Activated gamma-delta T cell treated with anti-CD3 and anti-CD28 coated beads, Interleukin-2, amount 50 U/mL, for 16 hours (primary cell): ENCODE measurements at places on chromosomes 2 and 18.

DNA sequence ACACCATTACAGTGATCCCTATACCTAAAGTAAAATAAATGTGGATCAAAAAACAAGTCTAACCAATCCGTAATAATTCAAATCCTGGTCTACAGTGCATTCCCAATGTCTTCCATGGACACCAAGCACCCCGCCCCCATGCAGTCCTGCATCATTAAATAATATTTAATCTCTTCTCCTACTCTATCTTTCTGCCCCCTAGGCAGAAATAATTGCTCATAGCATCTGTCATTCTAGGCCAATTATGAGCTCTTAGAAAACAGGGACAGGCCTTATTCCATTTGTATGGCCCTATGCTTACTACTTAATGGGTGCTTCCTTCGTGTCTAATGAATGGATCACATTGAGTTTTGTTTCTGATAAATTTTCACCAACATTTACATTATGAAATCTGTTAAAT lies 66.4 kb downstream of the PAX3 start:
- DNase-seq = no peak

- DNase-seq = no peak
These were observed 161.3 kb downstream of the HNMT start for GRCh38 chr2:138125306-138126288.

DNA sequence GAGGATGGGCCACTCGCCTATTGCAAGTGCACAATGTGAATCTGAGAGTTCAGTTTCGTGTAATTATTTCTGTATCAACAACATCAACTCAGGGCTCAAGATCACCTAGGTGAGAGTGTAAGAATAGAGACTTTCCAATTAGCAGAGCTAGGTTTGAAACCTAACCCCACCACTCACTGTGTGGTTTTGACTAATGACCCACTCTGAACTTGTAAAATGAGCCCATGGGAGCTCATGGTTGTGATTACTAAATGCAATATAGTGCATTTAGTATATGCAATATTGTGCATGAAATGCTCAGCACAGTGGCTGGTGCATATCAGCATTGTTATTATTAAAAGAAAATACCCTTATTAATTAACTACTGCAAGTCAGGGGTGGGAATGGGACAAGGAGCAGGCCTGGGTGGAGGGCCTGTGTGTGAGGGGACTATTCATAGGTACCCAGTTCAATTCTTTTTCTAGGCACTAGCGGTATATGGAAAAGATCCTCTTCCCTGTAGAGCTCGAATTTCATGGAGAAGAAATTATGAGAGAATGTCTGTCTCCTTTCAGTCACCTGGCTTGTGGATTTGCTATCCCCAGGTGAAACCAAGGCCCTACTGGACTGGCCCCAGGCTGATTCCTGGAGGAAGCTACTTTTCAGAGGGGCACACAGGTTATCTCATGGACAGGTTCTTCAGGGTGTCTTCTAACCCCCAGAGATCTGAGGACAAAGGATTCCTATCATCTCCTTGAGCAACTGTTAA lies 169.5 kb downstream of the GFPT1 start:
- no peak for DNase-seq

DNA sequence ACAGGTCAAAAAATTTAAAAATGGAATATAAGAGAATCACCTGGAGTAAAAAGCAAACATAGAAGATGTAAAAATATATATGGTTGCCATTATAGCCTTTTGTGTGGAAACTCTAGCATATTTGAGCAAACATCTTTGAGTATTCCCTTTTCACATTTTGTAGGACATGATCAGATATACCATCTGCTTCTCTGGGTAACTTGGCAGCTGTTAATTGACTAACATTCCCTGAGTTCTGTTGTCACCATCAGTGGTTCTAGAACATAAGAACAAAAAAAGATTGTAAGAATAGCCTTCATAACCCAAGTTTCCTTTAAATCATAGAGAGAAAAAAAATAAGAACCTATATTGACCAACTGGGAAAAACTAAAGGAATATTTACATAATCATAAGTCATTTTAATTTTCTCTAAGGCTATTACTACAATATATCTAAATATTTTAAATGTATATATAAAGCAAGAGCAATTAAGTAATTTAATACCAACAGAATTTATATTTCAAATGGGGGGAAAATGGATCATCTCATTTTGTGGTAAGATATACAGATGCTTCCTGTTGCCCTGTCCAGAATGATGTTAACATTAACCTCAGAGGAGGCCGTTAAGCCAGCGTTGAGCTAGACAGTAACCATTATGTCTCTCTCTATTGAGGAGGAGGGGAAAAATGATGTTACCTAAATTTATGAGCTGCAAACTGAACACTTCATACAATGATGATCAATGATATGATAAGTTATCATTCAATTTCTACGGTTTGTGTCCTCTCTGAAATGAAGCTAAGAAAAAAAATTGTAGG lies 9.8 kb upstream of the INO80D start:
- no peak for DNase-seq

DNA sequence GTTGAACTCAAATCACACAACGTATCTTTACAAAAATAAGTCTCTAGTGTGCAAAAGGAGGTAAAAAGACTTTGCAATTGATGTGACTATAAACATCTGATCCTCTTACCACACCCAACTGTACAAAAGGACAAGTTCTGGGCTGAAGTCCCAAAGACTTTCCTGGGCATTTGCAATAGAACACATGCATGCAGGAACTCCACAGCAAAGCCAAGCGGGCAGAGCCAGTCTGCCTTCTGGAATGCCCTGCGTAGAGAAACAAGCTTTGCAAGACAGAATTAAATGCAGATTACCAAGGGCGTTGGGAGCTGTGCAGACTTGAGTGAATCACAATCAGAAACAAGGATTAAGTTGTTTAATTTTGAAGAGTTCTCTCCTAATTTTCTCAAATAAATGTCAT lies 208.4 kb upstream of the ZNF521 start:
- no peak for DNase-seq

DNA sequence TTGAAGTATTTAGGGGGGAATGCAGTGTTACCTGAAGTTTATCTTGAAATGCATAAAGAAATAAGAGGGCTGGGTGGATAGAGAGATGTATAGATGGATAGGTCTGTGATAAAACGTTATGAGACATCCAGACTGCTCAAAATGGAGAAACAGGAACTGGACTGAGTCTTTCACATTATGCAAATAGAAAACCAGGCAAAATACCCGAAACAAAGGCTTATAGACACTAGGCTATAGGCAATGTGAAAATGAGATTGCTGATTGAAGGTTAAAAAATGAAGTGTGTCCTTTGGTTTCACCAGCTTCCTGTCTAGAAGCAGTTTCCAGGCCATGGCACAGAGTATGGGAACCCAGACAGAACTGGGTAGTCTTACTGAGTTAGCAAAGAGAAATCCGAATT lies 24.9 kb upstream of the SLC3A1 start:
- no peak for DNase-seq

DNA sequence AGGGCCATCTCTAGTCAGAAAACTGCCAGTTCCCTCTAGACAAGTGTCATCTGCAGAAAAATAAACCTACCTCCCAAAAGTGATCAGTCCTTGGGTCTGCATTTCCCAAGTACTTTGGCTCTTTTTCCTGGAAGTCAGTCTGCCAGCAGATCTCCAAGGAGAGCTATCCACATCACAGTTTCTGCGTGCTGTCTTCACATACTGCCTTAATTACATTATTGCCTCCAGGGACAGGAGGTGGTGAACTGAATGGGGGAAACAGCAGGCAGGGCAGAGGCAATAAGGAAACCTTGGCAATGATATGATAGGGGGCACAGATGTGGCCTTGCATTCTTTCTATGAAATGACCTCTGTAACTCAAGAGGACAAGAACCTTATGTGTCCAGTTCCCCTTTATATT lies 105.9 kb upstream of the SIX2 start:
- DNase-seq = no peak

DNA sequence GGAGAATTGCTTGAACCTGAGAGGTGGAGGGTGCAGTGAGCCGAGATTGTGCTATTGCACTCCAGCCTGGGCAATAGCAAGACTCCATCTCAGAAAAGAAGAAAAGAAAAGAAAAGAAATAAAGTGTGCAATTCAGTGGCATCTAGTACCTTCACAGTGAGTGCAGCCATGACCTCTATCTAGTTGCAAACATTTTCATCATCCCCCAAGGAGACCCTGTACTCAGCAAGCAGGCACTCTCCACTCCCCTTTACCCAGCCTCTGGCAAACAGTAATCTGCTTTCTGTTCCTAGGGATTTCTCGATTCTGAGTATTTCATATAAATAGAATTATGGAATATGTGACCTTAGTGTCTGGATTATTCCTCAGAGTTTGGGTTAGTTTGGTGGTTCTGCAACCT lies 130.4 kb upstream of the ARL4C start:
- no peak for DNase-seq

DNA sequence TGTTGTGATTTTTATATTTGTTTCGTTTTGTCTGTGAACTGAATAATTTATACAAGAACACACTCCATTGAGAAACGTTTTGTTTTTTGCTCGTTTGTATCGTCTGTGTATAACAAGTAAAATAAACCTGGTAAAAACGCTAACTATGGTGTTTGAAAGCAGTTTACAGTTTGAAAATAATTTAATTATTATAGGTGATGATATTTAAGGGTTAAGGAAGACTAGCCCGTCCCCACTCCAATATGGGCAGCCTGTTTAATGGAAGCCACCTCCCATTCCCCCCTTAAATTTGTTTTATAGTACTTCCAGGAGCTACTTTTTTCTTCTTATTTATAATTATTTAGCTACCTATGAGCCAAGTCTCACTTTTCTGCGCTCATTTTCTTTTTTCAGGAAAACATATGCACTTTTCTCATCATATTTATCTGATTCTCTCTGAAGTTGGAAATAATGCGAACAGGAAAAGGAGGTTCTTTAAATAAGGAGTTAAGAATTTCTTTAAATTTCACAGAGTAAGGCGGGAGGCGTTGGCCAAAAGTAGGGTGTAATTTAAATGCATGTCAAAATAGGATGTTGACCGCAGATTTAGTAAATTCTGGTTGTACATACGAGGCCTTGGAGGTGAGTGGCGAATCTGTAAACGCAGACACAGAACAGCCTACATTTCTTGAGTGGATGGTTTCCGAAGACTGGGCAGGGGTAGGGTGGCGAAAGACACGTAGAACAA lies 9.8 kb downstream of the TBR1 start:
- DNase-seq = no peak
